Ovary (tissue), 10 donors: ENCODE measurements at places on chromosomes 3 and 15. TPM values are rescaled to one million over a fixed set of nuclear protein-coding genes. Genes with fewer than 3 reads are reported as not detected.
A peak's percentile ranks its signal among the peaks of the same experiment; 100 is the strongest.

- no peak for DNase-seq
Measured at GRCh38 chr15:60697750-60698149, 218.8 kb upstream of the ICE2 start.

DNA sequence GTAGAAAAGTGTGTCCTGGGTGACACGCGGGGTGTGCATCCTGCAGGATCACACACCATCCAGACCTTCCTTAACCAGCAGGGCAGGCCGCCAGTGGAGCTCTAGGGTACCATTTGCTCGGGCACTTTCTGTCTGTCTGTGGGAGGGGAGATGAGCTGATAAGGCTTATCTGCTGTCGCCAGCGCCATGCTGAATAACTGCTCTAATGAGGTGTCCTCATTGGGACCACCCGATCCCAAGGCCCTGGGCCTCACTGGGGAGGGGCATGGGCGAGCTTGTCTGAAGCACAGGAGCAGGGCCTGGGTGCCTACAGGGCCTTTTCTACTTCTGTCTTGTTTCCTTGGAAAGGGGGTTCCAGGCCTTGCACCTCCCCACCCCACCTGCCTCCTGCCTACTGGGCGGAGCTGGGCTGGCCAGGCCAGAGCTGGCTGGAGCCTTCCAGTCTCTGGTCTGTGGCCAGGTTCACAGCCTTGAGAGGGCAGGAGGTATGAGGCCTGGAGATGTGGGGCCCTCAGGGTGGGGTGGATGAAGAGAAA is 2.5 kb upstream of the GATA2 start:
- DNase-seq = no peak

DNA sequence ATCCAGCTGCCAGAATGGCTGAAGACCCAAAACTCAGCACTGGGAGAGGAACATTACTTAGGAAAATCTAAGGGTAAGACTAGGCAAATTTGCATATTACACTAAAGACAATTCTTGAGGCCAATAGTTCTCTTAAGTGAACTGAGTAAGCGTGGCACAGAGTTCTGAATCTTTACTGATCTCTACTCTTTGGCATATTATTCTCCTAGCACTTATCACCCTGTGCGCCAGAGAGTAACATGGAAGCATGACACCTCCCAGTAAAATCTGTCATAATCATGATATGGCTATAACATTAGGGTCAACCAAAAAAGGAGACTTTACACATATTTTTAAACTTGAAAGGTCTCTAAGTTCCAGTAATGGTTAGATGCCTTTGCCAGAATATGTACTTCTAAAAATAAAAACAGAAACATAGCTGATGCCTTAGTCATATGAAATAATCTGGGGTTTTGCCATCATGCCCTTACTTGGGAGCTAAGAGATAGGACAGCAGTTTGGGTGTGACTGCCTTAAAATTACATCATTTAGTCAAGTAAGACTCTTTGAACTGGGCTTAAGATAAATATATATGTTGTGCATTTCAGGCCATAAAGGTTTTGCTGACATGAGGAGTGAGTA is 290.5 kb downstream of the PLCL2 start:
- no peak for DNase-seq

DNA sequence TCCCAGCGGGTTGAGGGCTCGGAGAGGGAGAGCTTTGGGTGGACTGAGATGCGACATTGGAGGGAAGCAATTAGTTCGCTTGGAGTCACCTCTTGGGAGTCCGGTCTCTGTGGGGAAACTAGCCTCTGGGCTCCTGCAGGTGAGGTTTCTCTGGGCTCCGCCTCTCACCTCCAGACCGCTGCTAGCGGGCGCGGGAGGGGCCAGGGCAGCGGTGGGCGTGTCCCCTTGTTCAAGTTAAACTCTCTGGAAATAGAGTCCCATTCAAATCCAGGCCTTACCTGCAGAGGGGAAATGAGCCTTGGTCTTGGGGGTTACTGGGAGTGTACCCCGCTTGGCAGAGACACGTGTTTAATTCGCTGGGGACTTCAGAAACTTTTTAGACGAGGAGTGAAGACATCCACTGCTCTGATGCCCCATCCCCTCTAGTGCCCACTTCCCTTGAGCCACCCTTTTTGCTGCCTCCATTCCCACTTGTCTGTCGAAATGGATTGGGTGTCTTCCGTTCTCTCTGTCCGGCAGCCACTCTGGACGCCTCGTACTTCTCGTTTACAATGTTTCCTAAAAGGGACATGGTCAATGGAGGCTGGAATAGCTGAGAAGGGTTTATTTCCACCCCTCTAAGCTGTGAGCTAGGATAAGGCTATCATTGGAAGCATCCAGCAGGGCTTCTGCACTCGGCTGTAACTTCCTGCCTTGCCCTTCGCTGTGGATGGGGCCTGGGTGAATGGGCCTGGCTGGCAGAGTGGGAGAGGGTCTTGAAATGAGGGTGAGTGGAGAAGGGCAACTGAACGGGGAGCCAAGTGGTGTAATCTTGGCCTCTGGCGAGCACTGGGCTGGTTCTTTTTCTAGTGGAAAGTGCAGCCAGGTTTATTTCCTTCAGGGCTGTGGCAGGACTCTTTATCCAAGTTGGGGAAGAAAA is 1.1 kb downstream of the MITF start:
- DNase-seq = peak; percentile 66

DNA sequence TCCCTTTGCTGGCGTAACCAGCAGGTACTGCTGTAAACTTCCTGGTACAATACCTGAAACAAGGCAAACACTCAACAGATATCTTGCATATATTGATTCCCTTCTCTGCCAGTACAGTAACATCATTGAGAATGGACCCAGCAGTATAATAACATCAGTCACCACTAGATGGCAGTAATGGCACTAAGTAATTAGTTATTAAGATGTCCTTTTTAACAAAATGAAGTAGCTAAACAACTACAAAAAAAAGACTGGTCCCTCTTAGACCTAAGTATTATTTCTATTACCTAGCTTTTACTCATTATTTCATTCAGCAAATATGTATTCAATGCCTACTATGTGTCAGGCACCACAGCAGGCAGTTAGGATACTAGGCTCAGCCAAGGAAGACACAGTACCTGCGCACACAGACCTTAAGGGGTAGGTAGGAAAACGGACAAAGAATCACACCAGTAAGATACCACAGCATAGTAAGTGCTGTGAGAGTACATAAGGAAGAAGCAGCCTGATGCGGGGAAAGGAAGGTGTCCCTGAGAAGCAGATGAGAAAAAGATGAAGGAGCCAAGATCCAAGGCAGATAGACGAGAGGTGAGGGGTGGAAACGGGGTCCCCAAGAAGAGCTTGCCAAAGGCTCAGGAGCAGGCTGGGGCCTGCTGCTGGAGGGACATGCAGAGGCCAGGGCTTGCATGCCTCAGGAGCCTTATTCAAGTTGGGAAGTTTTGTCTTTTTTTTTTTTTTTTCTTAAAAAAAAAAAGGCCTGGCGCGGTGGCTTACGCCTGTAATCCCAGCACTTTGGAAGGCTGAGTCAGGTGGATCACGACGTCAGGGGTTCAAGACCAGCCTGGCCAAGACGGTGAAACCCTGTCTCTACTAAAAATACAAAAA is 102.7 kb upstream of the CHD2 start:
- peak; percentile 37 for DNase-seq

DNA sequence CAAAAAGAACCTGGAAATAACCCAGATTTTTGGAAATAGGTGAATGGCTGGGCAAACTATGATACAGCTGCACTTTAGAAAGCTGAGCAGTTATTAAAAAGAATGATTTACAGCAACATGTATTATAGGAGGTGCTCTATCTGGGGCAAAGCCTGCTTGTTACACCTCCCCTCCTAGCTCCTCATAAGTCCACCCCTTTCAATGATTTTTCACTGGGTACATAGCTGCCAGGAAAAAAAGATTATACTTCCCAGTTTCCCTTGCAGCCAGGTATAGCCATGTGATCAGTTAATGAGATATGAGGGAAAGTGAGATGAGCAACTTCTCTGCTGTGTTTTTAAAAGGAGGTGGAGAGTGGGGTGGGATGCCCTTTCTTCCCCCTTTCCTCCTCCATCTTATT is 97.7 kb downstream of the CHST2 start:
- DNase-seq = no peak

NMNAT3 gene
- total RNA-seq = 30.2 TPM
